CD8-positive, alpha-beta memory T cell (primary cell): ENCODE measurements at places on chromosomes 13 and 19. TPM values are rescaled to one million over a fixed set of nuclear protein-coding genes. Genes with fewer than 3 reads are reported as not detected.
A peak's percentile ranks its signal among the peaks of the same experiment; 100 is the strongest.

- DNase-seq: no peak
Observed at GRCh38 chr13:28655561-28655960, 3.4 kb upstream of the POMP start.

- no peak for DNase-seq
Observed at GRCh38 chr19:35919306-35919705, 11.2 kb upstream of the TYROBP start.

WDR18 gene
- polyA plus RNA-seq: 61.3 TPM

GRCh38 chr13:44801990-44802389, 187.3 kb downstream of the NUFIP1 start:
- no peak for DNase-seq

GRCh38 chr19:2123682-2124387, 27.1 kb downstream of the IZUMO4 start:
- no peak for DNase-seq

- no peak for DNase-seq
Observed at GRCh38 chr13:22961835-22962537, 218.8 kb upstream of the SGCG start.

- no peak for DNase-seq
Observed at GRCh38 chr13:105466376-105466775, 1069.1 kb downstream of the EFNB2 start.

DNA sequence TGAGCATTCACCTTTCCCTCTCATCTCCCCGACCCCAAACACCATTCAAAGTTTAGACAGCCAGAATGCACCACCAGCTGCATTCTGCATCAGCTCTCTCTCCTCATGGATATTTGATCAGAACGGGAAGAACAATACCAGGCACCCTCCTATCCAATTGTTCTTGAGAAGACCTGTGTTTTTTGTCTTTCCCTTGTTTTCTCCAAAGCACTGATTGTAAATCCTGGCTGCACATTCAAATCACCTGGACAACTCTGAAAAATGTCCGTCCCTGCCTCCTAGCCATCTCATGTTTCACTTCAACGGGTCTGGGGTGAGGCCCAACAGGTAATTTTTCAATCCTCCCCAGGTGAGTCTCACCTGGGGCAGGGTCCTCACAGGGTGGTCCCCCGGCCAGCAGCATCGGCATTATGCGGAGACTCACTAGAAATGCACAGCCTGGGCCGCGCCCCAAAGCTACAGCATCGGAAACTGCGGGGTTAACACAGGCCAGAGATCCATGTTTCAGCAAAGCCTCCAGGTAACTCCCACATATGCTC, 5.5 kb downstream of the IRS2 start:
- DNase-seq: no peak

ZNF208 gene
- 0.51 TPM for polyA plus RNA-seq

TDRD12 gene
- 0.21 TPM for polyA plus RNA-seq

- DNase-seq: no peak
Observed at GRCh38 chr13:102854675-102855074, 8.8 kb downstream of the ERCC5 start.

DNA sequence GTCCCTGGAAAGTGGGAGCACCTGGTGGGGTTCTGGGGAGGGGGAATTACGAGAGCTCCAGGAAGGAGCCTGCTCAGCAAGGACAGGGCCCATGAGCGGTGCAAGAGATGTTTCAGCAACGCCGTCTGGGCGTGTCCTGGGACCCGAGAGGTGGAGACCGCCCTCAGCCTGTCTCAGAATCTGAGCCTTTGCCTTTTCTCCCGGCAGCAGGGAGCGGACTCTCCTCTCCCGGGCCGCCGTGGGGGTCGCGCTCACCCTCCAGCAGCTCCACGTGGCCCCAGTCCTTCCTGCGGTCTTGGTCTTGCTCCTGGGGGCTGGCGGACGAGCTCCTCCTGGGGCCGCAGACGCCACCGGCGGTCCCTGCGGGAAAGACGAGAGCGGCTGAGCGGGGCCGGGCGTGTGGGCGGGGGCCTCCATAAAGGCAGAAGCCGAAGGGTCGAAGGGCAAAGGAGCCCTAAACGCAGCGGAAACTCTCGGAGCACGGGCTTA, 714 bp downstream of the POLRMT start:
- peak; percentile 17 for DNase-seq

DNA sequence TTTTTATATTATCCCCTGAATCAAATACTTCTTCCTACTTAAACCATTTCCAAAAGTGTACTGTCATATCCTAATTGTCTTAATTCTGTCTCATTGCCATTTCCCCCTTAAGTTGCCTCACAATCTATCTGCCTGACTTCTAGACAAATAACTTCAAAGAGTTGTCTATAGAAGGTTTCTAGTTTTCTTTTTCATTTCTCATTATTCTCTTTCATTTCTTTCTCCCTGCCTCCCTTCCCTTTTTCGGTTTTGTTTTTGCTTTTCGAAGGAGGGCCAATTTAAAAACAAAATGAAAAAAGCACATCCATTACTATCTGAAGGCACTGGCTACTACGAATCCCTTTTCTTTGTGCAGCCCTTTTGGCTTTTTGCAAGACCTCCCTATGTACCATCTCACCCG, 367.2 kb downstream of the DNAJC15 start:
- DNase-seq: no peak

- DNase-seq: no peak
Observed at GRCh38 chr13:113881614-113882266, 17.9 kb upstream of the GAS6 start.

GRCh38 chr13:91245288-91245687, 102.2 kb upstream of the MIR17HG start:
- no peak for DNase-seq

SIGLEC11 gene
- polyA plus RNA-seq: not detected

GRCh38 chr19:46635920-46636761, at the start of gene GNG8:
GNG8 (minus strand) TSS chr19:46636202; CDS start chr19:46634682, 1,520 bp downstream.
- DNase-seq: no peak

- no peak for DNase-seq
Observed at GRCh38 chr19:11166281-11167142, 10.9 kb upstream of the SPC24 start.

DNA sequence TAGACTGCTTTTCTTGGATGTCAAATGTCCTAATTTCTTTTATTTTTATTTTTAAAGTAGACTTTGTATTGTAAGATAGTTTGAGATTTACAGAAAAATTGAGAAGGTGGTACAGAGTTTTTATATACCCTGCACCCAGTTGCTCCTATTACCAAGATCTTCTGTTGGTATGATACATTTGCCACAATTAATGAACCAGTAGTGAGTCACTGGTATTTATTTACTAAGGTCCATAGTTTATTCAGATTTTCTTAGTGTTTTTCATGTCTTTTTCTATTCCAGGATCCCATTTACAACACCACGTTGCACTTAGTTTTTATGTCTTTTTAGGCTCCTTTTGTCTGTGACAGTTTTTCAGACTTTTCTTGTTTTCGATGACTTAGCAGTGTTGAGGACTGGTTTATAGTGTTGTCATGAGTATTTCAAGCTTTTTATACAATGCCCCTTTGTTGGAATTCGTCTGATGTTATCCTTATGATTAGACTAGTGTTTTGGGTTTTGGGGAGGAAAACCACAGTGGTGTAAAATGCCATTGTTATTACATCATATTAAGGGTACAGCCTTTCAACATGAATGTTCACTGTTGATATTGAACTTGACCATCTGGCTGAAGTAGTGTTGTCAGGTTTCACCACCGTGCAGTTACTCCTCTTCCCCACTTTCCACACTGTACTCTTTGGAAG, 35.9 kb downstream of the COG3 start:
- DNase-seq: no peak

DNA sequence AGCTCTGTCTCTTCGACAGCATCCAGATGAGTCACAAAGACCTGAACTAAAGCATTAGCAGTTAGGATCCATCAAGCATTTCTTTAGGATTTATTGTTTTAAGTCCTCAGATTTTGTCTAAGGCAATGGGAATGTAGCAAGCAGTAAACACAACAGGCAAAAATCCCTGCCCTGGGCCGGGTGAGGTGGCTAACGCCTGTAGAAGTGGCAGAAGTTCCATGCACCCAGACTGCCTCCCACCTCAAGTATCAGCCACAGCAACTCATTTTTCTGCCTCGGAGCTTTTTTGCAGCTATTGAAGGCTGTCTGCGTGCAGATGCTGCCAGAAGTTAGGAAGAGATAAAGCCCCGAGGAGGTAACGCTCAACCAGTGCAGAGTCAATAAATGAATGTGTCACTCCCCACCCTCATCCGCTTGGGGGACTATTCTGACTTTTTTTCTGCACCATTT, 47.1 kb upstream of the MRI1 start:
- no peak for DNase-seq

SAMD1 gene
- 2.8 TPM for polyA plus RNA-seq
